ENCODE measurements at places on chromosomes 2 and 18.

DNA sequence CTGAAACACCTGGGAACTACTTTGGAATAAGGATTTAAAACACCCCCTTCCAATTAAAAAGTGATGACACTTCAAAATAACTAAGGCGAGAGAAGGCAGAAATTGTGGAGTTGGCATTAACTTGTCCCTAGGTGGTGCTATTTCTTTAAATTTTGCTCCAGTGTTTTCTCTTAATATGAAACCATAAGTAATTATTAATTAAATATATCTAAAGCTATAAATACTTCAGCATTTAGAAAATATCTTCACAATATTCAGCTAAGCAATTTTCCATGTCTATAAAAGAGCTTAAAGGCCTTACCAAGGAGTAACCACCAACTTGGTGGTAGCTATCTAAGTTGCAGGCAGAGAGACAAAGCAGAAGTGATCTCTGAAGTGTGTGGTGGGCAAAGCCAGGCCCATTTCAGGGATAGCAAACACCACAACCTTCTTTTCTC is 186.8 kb upstream of the PGAP1 start:
- no peak for DNase-seq

DNA sequence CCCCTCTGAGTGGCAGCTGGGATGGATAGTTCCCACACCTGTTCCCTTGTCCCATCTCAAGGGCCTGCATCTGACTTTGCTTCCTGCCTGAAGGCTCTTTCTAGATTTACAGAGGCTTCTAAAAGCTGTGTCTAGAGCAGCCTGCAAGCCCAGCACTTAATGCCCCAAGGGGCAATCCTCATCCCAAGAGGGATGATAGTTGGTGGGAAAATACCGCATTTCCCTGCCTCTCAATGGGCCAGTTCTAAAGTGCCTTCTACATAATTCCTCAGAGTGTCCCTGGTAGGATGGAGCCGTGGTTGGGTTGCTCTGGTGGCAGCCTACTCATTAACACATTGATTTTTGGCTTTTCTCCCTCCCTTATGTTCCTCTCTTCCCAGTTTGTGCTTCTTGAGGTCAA is 29.5 kb downstream of the LAMA3 start:
- no peak for DNase-seq

DNA sequence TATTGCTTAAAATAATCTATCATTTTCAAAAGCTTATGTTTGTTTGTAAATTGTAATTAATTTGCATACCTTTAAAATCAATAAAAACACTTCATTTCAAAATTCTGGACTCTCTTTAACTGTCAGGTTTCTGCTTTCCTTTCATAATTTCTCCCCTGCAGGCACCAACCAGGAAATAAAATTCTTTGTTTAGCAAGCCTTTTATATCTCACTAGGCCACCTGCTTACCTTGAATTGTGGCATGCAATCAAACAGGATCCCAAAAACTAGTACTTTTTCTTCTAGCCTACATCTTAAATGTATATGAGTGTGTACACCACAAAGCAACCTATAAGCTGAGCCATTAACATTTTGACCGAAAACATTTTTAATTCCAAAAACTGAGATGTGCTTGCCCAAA is 233.1 kb downstream of the NR4A2 start:
- DNase-seq = no peak

- DNase-seq = no peak
Measured at GRCh38 chr2:52475590-52475989, 1292.0 kb upstream of the CHAC2 start.

DNA sequence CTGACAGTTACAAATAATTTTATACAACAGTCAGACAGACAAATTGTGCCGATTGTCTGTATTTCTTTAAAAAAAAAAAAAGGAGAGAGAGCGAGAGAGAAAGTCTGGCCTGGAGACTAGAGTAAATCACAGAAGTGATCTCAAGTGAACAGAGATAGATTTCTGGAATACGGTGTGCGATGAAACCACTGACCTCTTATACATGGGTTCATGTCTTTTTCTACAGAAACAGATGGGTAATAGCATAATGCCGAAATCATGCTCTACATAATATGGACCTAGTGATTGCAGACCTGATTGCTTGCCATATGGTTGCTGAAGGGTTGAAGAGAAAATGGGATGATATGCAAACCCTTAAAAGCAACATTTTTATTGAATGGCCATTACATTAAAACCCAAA is 403.3 kb upstream of the FANCL start:
- no peak for DNase-seq

DNA sequence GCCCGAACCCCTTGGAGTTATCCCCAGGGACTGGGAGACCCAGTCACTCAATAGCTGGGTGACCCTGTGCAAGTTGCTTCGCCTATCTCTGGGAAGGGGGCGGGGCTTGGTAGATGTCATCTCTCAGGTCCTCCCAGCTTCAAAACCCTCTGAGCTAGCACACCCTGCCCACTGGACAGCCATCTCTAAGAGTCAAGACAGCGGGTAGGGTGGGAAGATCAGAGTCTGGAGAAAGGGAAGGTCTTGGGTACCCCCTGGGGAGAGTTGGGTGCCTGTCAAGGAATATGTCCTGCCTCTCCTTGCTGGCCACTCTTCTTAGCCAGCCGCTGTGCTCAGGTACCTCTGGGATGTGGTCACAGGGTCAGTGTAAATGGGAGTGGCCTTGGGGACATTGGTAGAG is 8.0 kb downstream of the GLI2 start:
- DNase-seq = no peak

DNA sequence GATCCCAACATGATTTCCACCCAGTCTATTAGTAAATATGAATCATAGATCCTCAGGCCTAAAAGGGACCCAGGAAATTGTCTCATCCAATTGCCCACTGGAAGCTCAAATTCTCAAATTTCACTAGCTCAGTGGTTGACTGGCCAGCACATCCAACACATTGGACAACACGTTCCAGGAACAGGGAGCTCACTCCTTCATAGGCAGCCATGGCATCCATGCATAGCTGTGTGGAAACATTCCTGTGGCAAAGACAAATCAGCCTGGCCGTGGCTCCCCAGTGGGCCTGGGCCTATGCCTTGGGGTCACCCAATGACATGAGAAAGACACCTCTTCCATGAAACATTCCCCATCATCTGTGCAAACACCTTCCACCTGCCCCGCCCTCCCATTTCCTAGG is 261.1 kb downstream of the ANAPC1 start:
- DNase-seq = no peak

GRCh38 chr2:190088917-190089316 is 26.4 kb upstream of the MSTN start:
- DNase-seq = no peak

GRCh38 chr2:160282063-160282580 is 82.0 kb upstream of the ITGB6 start:
- DNase-seq = no peak

GRCh38 chr18:8844721-8845148 is 139.4 kb downstream of the MTCL1 start:
- DNase-seq = no peak

DNA sequence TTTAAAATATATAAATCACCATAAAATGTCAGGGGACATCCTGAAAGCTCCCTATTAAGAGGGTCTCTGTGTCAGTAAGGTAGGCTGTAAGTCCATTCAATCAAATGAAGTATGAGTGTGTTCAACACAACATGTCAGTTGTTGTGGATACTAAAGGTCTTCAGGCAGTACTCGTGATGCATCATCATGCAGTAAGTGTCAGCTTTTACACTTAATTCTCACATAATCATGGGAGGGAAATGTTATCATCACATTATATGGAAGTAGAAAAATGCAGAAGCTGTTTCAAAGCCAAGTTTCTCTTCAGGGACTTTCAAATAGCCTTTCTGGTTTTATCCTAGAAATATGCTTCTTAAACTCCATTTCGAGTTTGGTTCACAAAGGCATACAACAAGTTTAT is 477.1 kb upstream of the ID2 start:
- DNase-seq = no peak

DNA sequence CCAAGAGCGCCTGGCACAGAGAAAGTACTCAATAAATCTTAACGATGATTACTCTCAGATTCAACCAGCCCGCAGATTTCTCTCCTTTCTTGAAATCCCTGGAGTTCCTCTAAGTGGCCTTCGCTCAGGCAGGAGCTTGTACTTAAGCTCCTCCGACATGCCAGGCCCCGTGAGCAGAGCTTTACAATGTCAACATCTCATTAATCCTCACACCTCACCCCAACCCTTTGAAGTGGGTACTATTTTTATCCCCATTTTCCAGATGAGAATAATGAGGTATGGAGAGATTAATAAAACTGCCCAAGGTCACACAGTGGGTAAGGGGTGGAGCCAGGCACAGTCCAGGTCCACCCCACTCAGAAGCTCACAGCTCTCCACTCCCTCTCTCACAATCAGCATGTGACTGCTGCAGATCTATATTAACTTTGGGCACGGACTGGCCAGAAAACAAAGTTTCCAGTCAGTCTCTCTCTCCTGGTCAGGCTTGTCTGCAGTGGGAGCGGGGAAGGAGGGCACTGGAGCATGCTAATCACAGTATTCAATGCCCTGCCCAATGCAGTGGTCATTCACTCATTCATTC is 18.0 kb downstream of the DNMT3A start:
- no peak for DNase-seq

Data from mucosa of descending colon (tissue), 3 donors.